ENCODE measurements at places on chromosomes 2 and 18.

DNA sequence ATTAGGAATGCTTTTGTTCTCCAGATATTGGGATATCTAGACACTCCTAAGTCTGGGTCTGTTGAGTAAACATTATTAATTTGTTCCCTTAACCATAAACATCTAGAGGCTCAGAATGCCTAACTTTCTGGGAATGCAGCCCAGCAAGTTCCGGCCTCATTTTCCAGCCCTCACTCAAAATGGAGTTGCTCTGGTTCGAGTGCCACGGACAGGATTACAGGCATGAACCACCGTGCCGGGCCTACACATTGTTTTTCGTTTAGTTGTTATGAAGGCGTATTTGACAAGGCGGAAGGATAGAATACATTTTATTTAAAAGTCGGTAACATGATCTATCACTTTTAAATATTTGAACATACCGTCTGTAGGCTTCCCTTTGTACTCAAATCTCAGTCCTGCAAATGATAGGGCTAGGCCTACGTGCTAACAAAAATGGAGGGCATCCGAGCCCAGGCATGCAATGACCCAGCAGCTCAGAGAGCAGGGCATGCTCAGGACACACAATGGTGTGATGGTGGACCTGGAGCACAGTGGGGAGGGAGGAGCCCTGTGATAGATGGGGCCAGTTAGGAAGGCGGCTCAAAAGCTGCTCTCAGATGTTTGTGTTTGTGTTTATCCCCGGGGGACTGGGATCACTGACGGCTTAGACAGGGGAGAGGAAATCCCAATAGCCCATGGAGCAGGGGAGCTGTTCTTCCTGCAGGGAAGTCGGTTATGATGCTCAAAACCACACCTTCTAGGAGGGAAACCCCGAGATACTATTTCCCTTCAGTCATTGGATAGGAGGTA is 2.9 kb upstream of the SCYGR1 start:
- no peak for DNase-seq

GRCh38 chr2:72031346-72032110 is 116.1 kb downstream of the CYP26B1 start:
- DNase-seq, result no peak

DNA sequence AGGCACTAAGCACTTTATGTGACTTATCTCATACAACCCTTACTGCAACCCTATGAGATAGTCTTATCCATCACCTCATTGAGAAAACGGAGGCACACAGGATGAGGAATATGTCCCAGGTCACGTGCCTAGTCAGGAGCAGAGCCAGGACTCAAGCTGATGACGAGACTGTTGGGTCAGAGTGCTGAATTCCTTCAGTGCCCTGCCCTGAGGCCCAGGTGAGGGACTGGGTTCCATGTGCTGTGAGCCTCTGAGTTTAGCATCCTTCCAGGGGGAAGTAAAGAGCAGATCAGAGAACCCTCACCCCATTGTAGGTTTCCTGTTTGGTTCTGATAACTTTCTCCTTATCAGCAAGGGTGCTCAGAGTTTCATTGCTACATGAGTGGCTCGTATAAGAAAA is 11.7 kb upstream of the EDAR start:
- no peak for DNase-seq

GRCh38 chr2:229740279-229740678 is 25.9 kb upstream of the DNER start:
- no peak for DNase-seq

GRCh38 chr2:100067784-100068183 is 74.6 kb downstream of the AFF3 start:
- DNase-seq, result no peak

DNA sequence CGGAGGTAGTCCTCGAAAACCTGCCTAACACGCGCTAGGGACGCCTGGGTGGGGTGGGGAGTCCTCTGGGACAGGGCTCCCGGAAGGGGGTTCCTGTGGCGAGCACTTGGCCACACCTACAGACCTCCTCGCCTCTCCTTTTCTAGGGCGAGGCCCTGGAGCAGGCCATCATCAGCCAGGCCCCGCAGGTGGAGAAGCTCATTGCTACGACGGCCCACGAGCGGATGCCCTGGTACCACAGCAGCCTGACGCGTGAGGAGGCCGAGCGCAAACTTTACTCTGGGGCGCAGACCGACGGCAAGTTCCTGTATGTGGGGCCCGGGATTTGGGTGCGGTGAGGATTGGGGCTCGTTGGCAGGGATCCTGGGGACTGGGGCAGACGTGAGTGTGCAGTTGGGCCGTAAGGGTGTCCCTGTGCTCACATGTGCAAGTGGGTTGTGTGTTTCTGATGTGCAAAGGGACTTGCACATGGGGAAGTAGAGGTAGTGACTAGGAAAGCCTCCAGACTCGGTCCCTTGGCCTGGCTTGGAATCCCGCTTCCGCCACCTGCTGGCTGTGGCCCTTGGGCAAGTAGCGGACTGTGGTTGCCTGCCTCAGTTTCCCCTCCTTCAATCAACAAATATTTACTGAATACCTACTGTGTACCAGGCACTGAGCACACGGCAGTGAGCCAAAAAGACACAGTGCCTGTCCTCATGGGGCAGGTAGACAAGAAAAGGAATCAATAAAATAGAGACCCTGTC is 11.7 kb downstream of the ZAP70 start:
- DNase-seq, result no peak

- no peak for DNase-seq
These were observed 74.8 kb upstream of the PIEZO2 start for GRCh38 chr18:11224153-11224552.

- DNase-seq, result peak; percentile 96
These were observed 8.4 kb upstream of the IER3IP1 start for GRCh38 chr18:47184419-47185050.

GRCh38 chr2:15797231-15797938 is 143.0 kb upstream of the MYCN start:
- no peak for DNase-seq

DNA sequence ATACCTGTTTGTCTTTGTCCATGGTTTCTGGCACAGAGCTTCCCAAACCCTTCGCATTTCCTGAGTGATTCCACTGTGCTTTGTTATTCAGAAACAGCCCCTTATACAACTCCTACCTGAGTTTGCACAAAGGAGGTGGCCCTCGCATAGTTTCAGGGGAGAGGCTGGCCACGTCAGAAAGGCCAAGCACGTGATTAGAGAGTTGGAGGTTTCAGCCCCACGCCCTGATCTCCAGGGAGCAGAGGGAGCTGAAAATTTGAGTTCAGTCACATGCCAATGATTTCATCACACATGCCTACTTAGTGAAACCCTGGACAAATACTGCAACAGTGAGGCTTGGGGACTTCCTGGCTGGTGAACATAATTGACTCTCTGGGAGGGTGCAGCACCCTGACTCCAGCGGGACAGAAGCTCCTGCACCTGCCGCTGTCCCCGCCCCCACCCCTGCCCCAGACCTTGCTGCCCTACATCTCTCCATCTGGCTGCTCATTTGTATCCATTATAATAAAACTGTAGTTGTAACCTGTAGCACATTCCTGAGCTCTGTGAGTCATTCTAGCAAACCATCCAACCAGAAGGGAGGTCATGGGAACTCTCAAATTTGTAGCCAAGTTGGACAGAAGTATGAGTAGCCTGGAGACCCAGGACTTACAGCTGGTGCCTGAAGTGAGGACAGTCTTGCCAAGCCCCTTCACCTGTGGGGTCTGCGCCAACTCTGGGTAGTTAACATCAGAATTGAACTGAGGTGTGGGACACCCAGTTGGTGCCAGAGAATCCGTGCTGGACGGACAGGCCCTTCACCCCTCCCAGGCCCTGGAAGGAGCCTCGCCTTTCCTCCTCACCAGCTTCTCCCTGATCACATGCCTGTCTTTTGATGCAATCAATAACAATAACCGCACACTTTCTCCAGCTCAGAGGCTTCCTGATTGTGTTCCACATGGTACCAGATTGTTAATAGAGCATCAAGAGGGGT is 224.3 kb downstream of the ANAPC1 start:
- DNase-seq, result peak; percentile 70

DNA sequence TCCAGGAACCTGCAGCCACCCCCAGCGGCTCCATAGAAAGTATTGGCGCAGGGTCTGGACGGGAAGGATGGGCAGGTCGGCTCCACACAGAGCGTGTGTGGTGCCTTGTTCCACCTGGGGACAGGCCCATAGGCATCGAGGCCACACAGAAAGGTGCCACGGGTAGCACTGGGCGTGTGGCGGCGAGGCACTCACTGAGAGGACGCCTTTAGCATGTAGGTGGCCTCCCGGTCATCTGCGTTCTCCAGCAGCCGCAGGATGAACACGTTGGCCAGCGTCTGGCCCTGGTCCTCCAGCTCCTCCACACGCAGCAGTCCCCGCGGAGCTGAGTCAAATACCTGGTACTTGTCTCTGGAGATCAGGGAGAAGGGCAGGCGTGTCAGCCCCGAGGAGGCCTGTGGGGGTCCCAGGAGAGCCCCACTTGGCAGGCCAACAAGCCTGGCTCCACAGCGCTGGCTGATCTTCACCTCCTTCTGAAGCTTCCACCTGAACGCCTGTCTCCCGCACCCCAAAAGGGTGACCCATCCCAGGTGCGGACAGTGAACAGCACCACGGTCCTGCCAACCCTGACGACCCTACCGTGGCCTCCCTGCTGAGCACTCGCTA is 13.2 kb downstream of the SNORC start:
- no peak for DNase-seq

DNA sequence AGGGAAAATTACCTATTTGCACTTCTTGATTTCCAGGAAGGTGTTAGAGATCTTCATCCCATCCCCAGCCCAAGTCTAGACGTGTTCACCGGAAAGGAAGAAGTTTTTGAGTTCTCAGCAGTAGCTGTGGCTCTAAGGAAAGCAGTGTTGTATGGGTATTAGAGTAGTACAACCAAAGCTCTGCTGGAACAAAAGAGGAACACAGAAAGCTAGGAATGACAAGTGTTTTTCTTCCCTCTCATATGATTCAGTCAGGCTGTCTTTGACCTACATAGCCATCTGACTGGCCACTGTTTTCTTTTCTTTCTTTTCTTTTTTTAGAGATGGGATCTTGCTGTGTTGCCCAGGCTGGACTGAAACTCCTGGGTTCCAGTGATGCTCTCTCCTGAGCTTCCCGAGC is 82.7 kb upstream of the SLC39A10 start:
- DNase-seq, result no peak

DNA sequence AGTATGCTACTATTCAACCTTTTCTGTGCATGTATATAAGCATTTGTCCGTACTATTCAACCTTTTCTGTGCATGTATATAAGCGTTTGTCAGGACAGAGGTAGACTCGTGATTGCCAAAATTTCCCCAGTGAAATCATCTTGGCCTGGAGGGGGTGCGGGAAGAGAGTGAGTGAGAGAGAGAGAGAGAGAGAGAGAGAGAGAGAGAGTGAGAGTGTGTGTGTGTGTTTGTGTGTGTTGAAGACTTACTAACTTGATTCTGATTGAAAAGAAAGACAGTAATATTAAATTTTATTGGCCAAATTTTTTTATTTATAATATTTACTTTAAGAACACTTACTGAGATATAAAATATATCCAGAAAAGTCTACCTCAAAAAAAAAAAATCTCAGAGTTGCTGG is 19.1 kb downstream of the FAM117B start:
- DNase-seq, result no peak

- no peak for DNase-seq
These were observed 1310.8 kb upstream of the SLC39A10 start for GRCh38 chr2:194346193-194346592.

DNA sequence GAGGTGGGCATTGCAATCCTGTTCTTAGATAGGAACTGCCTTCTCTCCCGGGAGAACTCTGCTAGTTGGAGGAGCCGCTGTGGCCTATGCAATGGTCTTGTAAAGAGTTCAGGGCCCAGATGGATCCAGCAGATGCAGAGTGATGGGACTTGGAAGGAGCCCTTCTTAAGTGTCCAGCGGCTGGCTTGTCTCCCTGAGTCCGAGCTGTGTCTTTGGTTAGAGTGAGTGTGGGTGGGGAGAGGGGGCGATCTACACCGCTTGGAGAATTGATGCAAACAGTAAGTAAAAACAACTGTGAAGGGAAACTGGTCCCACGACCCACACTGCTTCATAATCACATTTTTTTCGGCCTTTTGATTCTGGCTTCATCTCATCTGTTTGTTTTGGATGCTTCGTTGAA is 89.8 kb upstream of the CYRIA start:
- DNase-seq, result no peak

- DNase-seq, result no peak
These were observed 98.3 kb upstream of the SPRED2 start for GRCh38 chr2:65530547-65531320.

DNA sequence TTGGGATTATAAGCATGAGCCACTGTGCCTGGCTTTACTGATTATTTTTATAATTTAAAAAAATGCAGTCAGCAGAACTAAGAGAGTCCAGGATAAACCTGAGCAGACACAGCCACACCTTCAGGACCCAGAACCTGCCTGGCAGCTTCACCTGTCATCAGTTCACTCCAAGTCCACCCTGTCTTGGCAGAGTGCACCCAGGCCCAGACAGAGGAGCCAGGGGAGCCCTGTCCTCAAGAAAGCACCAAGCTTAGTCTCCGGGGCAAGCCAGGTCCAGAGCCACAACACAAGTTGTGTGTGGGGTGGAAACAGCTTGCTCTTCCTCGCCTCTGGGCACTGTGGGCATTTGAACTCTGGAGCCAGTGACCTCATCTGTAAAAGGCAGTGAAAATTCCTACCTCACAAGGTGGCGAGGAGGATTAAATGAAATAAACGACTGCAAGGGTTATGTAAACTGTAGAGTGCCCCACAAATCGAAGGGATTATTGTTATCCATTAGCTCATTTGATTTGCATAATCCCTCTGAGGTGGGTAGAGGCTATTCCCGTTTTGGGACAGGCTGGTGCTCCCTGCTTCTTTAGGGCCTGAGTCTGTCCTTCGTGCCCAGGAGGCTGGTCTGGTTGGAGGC is 24.7 kb downstream of the MYCN start:
- DNase-seq, result no peak

GRCh38 chr2:39837856-39838453 is 58.9 kb upstream of the THUMPD2 start:
- DNase-seq, result peak; percentile 46

DNA sequence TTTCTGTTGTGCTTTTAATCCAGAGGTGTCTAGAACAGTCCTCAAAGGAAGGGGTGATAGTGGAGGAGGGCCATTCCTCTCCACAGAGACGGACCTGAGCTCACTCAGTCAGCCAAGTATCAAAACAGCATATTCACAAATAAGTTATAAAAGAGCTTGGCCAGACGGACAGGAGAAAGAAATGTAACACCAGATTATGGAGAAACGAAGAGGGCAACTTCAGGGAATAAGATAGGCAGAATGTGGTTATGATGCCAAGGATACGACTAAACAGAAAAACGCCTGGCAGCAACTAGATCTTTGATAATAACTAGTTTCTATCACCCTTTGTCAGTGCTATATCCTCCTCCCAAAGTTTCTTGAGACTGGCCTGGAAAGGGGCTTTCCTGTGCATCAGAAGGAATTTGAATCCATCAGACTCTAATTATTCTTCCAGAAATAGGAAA is 42.5 kb downstream of the MAP4K3 start:
- no peak for DNase-seq

- DNase-seq, result no peak
These were observed 72.6 kb downstream of the STK39 start for GRCh38 chr2:168174756-168175155.

GRCh38 chr2:197399887-197400540 is 34.8 kb downstream of the SF3B1 start:
- no peak for DNase-seq

GRCh38 chr2:231228974-231229529 is 30.6 kb downstream of the ARMC9 start:
- DNase-seq, result no peak
